ENCODE measurements at places on chromosomes 6 and 20. TPM values are rescaled to one million over a fixed set of nuclear protein-coding genes. Genes with fewer than 3 reads are reported as not detected.

DNA sequence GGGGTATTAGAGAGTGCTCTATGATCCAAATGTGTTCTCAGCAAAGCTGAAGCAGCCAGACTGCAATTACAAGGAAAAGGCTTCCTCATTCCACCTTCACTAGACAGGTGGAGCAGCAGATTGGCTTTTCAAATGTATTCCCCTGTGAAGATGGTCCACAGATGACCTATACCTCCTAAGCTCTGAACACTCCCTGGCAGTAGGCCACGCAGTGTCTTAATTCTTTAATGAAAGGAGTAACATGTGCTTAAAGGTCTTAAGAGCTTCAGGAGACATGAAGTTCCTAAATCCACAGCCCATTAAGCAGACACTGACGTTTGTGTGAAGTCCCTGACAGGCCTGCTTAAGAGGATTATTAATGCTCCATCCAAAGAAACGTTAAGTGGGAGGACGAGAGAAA, 138.9 kb upstream of the NUP153 start:
- H3K4me1 ChIP-seq = no peaks in the 10 kb centered on the region
- no peak overlapping the region for H3K27ac ChIP-seq
- H3K27me3 ChIP-seq = no peaks in the 10 kb centered on the region
- peaks cover 11% of the 10 kb centered on the region for H3K36me3 ChIP-seq
- DNase-seq = no peak

DNA sequence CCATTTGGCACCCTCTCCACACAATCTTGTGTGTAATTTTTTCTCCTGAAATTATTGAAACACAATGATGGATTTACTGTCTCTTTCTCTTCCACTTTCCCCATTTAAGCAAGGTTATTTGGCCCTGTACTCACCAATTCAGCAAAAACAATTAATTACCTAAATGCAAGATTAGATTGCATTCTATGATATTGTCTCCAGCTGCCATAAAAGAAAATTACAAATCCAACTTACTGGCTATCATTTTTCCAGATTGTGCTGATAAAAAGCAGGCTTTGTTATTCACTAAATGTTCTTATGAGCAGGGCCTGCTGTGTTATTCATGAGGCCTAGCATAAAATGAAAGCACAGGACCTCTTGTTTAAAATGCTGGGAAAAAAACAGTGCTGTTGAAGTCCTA, 95.8 kb upstream of the IRAK1BP1 start:
- H3K4me3 ChIP-seq = no peak overlapping the region
- no peaks in the 10 kb centered on the region for H3K4me1 ChIP-seq
- no peak overlapping the region for H3K27ac ChIP-seq

GRCh38 chr6:131825946-131826345, 18.1 kb downstream of the ENPP1 start:
- H3K27ac ChIP-seq = peak overlapping the region; percentile 45
- no peak overlapping the region for H3K4me3 ChIP-seq
- no peak for DNase-seq
- H3K4me1 ChIP-seq = peaks cover 28% of the 10 kb centered on the region

DNA sequence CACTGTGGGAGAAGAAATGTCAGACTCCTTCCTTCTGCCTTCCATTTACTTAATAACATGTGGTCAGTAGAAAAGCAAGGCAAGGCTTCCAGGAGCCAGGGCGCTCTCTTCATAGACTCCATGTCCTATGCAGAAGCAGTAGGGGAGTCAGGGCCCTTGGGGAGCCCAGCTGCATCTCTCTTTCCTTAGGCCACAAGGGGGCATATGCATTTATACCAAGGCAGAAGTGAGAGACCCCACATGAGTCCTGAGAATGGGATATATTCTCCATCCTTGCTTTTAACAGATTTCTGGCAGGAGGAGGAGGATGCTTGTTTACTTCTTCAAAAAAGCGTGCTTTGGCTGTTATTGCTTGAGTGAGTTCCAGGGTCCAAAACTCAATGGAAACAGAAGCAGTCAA, 198.5 kb downstream of the HIVEP2 start:
- no peaks in the 10 kb centered on the region for H3K4me1 ChIP-seq
- no peak for DNase-seq
- H3K4me3 ChIP-seq = no peak overlapping the region
- no peaks in the 10 kb centered on the region for H3K36me3 ChIP-seq
- no peaks in the 10 kb centered on the region for H3K27me3 ChIP-seq

- no peak overlapping the region for H3K4me3 ChIP-seq
- no peak for DNase-seq
- H3K4me1 ChIP-seq = no peaks in the 10 kb centered on the region
- no peaks in the 10 kb centered on the region for H3K27me3 ChIP-seq
- no peak overlapping the region for H3K27ac ChIP-seq
Measured at GRCh38 chr6:55694148-55694547, 115.2 kb upstream of the HMGCLL1 start.

GRCh38 chr6:54877713-54878317, 31.2 kb downstream of the FAM83B start:
- no peaks in the 10 kb centered on the region for H3K36me3 ChIP-seq
- H3K27me3 ChIP-seq = no peaks in the 10 kb centered on the region
- no peak overlapping the region for H3K4me3 ChIP-seq
- H3K4me1 ChIP-seq = no peaks in the 10 kb centered on the region
- H3K27ac ChIP-seq = no peak overlapping the region

DNA sequence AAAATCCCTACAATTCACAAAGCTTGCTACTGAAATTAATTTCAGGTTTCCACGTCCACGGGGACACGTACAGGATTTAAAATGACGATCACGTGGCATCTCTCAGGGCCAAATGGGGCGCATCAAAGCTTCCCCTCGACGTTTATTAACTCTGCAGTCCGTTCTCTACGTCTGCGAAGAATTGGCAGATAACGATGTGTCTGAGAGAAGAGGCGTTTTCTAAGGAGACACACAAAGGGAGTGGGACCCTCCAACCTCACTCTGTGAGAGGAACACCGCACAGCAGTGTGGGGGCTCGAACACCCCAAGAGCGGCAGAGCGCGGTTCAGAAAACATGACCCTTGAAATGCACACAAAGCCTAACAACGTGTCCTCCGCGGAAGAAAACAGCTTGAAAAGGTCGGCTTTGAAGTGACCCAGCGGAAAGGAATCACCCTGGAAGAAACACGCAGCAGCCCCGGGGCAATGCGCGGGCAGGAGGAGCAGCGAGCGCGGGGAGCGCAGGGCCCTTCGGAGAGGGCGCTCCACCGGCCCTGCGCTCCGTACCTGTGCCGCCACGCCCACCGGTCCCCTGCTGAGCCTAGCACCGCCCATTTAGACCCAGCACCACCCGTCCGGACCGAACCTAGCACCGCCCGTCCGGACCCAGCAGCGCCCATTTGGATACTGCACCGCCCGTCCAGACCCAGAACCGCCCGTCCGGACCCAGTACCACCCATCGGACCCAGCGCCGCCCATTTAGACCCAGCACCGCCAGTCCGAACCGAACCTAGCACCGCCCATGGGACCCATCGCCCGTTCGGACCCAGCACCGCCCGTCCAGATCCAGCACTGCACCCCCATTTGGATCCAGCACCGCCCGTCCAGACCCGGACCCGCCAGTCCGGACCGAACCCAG, 1.1 kb upstream of the AFDN start:
- no peaks in the 10 kb centered on the region for H3K36me3 ChIP-seq
- peak overlapping the region; percentile 78 for H3K4me3 ChIP-seq
- no peaks in the 10 kb centered on the region for H3K27me3 ChIP-seq
- H3K4me1 ChIP-seq = peaks cover 13% of the 10 kb centered on the region
- DNase-seq = peak; percentile 64
- H3K27ac ChIP-seq = peak overlapping the region; percentile 87

- no peaks in the 10 kb centered on the region for H3K27me3 ChIP-seq
- H3K4me3 ChIP-seq = no peak overlapping the region
- DNase-seq = no peak
- H3K36me3 ChIP-seq = no peaks in the 10 kb centered on the region
- H3K27ac ChIP-seq = no peak overlapping the region
Measured at GRCh38 chr6:19988555-19988954, 151.4 kb downstream of the ID4 start.

- no peak for DNase-seq
- H3K36me3 ChIP-seq = no peaks in the 10 kb centered on the region
- H3K4me3 ChIP-seq = no peak overlapping the region
- H3K27ac ChIP-seq = no peak overlapping the region
- H3K4me1 ChIP-seq = no peaks in the 10 kb centered on the region
Measured at GRCh38 chr6:143611580-143611979, 66.2 kb upstream of the PHACTR2 start.

DNA sequence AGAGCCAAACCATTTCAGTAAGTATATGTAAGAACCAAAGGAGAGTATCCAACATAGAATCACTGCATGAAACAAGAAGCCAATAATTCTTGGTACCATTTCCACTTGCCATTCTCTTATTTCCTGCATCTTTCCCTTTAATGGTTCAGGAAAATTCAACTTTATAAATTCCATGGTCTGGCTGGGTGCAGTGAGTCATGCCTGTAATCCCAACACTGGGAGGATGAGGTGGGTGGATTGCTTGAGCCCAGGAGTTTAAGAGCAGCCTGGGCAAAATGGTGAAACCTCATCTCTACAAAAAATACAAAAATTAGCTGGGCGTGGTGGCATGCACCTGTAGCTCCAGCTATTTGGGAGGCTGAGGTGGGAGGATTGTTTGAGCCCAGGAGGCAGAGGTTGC, 21.2 kb downstream of the NHLRC1 start:
- H3K27ac ChIP-seq = no peak overlapping the region
- H3K4me1 ChIP-seq = no peaks in the 10 kb centered on the region
- no peak for DNase-seq

- peaks cover 9% of the 10 kb centered on the region for H3K4me1 ChIP-seq
- DNase-seq = no peak
- H3K4me3 ChIP-seq = no peak overlapping the region
- no peaks in the 10 kb centered on the region for H3K27me3 ChIP-seq
Measured at GRCh38 chr6:131060311-131060710, 2.7 kb downstream of the EPB41L2 start.

GRCh38 chr20:59392736-59393135, 92.3 kb downstream of the EDN3 start:
- H3K36me3 ChIP-seq = no peaks in the 10 kb centered on the region
- no peak for DNase-seq
- no peaks in the 10 kb centered on the region for H3K27me3 ChIP-seq
- no peak overlapping the region for H3K27ac ChIP-seq

GRCh38 chr20:18440403-18440802, 26.4 kb downstream of the DZANK1 start:
- H3K36me3 ChIP-seq = no peaks in the 10 kb centered on the region
- DNase-seq = no peak
- H3K27ac ChIP-seq = no peak overlapping the region
- no peaks in the 10 kb centered on the region for H3K27me3 ChIP-seq
- no peak overlapping the region for H3K4me3 ChIP-seq

DNA sequence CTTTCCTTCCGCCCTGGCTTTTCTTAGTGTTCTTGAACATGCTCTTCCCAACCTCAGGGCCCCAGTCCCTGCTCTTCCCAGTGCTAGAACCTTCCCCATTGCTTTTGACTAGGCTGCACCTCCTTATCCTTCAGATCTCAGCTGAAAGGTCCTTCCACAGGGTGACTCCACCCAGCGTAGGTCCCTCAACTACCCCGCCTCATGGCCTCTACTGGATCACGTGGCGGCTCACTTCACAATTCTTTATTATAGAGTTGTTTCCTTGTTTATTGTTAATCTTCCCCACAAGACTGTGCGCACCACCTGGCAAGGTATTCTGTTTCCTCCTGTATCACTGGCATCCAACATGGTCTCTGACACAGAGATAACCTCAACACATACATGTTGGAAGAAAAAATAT, 31.2 kb downstream of the TTLL9 start:
- no peaks in the 10 kb centered on the region for H3K36me3 ChIP-seq
- no peaks in the 10 kb centered on the region for H3K27me3 ChIP-seq
- H3K4me3 ChIP-seq = no peak overlapping the region
- DNase-seq = no peak
- no peak overlapping the region for H3K27ac ChIP-seq

DNA sequence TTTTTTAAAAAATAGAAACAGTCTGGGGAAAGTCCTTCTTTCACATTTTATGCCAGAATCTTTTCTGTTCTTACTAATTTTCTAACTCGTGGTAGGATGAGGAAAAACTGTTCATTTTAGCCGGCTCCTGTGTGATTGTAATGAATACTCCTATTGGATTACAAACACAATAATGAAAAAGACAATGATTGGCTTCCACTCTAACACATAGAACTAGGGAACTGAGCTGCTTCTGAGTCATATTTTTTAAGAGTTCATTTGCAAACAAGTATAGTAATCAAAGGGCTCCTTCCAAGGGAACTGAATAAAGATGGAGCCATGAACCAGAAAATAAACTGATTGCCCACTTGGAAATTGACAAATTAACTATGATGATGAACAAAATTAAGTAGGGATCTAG, 265.3 kb upstream of the TCF21 start:
- no peaks in the 10 kb centered on the region for H3K36me3 ChIP-seq
- H3K27me3 ChIP-seq = no peaks in the 10 kb centered on the region
- DNase-seq = no peak
- no peak overlapping the region for H3K27ac ChIP-seq
- no peak overlapping the region for H3K4me3 ChIP-seq
- H3K4me1 ChIP-seq = no peaks in the 10 kb centered on the region

DNA sequence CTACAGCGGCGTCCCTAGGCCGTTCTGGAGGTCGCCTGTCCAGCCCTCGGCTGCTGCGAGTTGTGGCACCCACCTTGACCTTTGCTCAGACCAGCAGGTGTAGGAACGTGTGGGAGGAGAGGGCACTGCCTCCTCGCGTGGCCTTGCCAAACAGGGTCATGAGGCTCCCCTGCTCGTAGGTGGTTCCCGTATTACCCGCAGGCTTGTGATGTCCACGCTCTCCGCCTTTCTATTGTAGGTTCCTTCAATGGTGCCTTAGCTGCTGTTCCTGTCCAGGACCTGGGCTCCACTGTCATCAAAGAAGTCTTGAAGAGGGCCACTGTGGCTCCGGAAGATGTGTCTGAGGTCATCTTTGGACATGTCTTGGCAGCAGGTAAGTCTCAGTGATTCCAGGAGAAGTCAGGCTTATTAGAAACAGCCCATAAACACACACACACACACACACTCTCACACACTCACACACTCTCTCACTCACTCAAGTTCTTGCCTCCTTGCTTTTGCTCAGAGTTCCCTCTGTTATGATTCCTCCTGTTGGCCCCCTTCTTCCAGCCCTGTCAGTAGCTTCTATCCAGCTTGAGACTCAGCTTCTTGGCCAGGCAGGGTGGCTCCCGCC, 942 bp downstream of the ACAT2 start:
- peaks cover 21% of the 10 kb centered on the region for H3K36me3 ChIP-seq
- H3K4me3 ChIP-seq = peak overlapping the region; percentile 74
- H3K27me3 ChIP-seq = no peaks in the 10 kb centered on the region
- peak overlapping the region; percentile 100 for H3K27ac ChIP-seq
- H3K4me1 ChIP-seq = no peaks in the 10 kb centered on the region

Gene TCF15
- polyA plus RNA-seq = not detected

Gene HTR1E
- polyA plus RNA-seq = not detected

Gene CFAP61
- not detected for polyA plus RNA-seq

Gene CST8
- polyA plus RNA-seq = not detected

Gene FAM217A
- polyA plus RNA-seq = not detected

Gene SLC13A3
- polyA plus RNA-seq = 7.9 TPM

Gene EPPIN
- polyA plus RNA-seq = not detected

Gene MYLK4
- 0.07 TPM for polyA plus RNA-seq

Measured in liver (tissue), 10 donors.